Heart left ventricle (tissue), 16 donors: ENCODE measurements at places on chromosomes 12 and 14. TPM values are rescaled to one million over a fixed set of nuclear protein-coding genes. Genes with fewer than 3 reads are reported as not detected.

Gene DNAH10
- total RNA-seq = 0.11 TPM

Gene ATL1
- 1.7 TPM for total RNA-seq

DNA sequence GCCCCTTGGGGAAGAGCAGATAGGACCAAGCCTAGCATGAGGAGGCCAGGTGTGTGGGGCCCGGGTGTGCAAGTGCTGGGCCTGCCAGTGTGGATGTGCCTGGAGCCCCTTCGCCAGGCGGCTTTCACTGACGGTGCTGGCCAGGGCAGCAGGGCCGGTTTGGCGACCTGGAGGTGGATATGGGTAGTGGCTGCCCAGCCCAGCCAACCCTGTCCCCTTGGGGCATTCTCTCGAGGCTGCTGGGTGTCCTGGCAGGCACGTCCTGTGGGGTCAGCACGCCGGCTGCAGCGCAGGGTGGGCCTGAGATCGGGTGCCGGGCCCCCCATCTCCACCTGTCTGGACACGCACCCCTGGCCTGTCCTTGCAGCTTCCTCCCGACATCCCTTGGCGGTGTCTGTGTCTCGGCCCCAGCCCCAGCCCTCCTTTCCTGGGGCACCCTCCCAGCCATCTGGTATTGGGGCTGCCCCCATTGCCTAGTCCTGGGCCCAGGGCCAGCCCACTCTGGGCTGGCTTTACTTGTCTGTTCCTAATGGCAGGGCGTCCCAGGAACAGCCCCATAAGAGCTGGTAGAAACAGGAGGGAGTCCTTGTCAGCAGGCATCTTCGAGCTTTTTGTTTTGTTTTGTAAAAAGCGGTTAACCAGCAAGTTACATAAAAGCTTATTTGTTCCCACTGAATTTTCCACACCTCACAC, 7.2 kb upstream of the CRIP2 start:
- peaks cover 85% of the 10 kb centered on the region for H3K4me1 ChIP-seq
- no peak overlapping the region for H3K4me3 ChIP-seq
- no peaks in the 10 kb centered on the region for H3K27me3 ChIP-seq
- DNase-seq = no peak

GRCh38 chr12:66352197-66352596, 49.9 kb downstream of the HELB start:
- H3K27ac ChIP-seq = no peak overlapping the region
- no peaks in the 10 kb centered on the region for H3K4me1 ChIP-seq
- no peaks in the 10 kb centered on the region for H3K36me3 ChIP-seq
- H3K27me3 ChIP-seq = no peaks in the 10 kb centered on the region
- peak; percentile 53 for DNase-seq
- no peak overlapping the region for H3K4me3 ChIP-seq

- peaks cover 26% of the 10 kb centered on the region for H3K4me1 ChIP-seq
- H3K36me3 ChIP-seq = no peaks in the 10 kb centered on the region
Observed at GRCh38 chr12:118325081-118325480, 47.6 kb downstream of the TAOK3 start.

DNA sequence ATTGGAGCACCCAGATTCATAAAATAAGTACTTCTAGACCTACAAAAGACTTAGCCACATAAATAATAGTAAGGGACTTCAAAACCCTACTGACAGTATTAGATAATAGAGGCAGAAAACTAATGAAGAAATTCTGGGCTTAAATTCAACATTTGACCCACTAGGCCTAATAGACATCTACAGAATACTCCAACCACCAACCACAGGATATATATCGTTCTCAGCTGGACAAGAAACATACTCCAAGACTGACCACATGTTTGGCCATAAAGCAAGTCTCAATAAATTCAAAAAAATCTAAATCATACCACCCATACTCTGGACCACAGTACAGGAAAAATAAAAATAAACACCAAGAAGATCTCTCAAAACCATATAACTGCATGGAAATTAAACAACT, 113.8 kb upstream of the CCDC175 start:
- no peak for DNase-seq
- no peak overlapping the region for H3K4me3 ChIP-seq
- no peak overlapping the region for H3K27ac ChIP-seq
- H3K36me3 ChIP-seq = no peaks in the 10 kb centered on the region

DNA sequence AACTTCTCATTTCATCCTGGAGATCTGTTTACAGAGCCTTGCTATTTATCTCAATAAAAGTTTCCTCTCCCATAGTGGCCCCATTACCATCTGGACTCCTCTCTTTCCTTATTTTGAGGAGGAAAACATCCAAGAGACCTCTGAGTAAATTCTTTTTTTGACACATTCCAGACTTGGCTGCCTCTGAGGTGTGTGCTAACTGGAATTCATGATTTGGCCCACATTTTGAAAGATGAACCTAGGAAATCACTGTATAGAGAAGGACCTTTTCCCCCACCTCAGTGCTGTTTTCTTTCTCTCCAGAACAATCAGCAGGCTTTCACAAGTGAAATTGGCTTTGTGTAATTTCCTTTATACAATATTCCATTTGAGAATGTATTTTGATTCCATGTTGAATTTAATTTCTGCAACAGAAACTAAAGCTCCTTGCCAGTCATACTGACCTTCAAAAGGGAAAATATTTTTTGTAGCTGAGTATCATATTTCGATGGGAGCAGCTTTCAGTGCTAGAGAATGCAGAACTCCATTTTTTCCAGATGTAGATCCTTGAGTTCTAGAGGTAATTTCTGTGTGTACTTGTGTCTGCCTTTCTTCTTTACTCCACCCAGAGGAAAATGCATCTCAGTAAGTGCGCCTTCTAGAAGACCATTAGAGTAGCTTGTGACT, 244.9 kb upstream of the RGS6 start:
- peaks cover 3% of the 10 kb centered on the region for H3K36me3 ChIP-seq
- H3K27me3 ChIP-seq = no peaks in the 10 kb centered on the region
- no peak overlapping the region for H3K4me3 ChIP-seq
- no peaks in the 10 kb centered on the region for H3K4me1 ChIP-seq
- no peak overlapping the region for H3K27ac ChIP-seq

DNA sequence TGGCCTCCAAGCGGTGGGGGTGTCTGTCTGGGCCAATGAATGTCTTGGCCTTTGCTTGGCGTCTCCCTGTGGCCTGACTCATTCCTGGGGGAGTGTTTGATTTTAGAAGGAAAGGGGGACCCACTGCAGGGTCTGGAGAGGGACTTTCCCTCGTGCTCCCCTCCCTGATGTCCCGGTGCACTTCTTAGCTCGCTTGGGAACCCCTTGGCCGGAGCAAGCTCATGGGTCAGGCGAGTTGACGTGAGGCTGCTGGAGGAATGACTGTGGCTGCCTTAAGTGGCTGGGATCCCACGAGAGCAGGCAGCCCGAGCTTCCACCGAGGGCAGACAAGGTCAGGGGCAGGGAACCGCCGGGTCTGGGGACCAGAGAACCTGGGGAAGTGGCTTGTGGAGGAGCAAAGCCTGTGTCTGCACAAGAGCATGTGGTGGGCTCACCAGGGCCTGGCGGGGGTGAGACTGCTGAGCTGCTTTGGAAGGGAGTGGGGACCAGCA, 218.4 kb upstream of the C14orf180 start:
- H3K4me1 ChIP-seq = no peaks in the 10 kb centered on the region
- no peaks in the 10 kb centered on the region for H3K27me3 ChIP-seq
- no peak overlapping the region for H3K4me3 ChIP-seq

DNA sequence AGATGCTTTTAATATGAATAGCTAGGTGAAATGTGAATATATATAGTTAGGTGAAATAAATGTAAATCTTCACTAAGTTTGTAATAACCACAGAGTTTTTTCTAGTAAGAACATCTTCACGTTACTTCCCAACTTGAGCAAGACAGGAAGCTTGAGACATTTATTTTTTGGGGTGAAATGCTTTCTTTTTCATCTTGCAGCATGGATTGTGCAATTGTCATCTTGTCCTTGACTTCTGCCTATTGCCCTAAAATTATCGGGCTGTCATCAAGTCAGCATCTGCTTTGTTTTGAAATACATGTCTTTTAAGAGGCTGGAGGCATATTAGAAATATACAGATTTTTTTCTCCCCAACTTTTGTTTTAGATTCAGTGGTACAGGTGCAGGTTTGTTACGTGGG, 433.9 kb downstream of the PCNX1 start:
- no peaks in the 10 kb centered on the region for H3K36me3 ChIP-seq
- no peaks in the 10 kb centered on the region for H3K4me1 ChIP-seq
- DNase-seq = no peak
- H3K27me3 ChIP-seq = no peaks in the 10 kb centered on the region
- H3K4me3 ChIP-seq = no peak overlapping the region

Gene PTCSC3
- not detected for total RNA-seq

Gene IL23A
- total RNA-seq = not detected

DNA sequence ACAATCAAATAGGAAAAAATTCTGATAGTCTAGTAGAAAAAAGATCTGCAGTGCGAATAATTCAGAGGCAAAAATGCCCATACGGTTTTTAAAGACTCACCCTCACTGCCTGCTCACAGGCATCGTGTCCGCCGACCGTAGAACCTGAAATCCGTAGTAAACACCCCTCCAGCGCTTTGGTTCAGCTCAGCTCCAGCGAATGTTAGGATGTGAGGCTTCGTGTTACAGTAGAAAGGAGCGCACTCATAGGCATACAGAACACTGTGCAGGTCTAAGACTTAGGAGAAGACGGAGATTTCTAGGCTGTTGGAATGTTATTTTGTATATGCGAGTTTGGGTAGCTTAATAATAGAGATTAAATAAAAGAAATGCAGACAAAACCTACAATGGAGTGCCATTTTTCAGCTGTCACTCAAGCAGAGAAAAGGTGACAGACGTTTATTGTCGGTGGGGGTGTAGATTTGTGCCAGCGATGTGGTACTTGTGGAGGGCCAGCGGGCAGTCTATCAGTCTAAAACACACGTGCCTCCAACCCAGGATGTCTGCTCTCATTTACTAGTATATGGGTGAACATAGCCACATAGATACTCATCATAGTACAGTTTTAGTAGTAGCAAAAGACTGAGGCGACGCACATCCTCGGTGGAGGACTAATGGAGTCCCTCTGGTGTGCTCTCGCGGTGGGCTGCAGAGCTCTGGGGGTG, 25.7 kb downstream of the SFSWAP start:
- H3K27ac ChIP-seq = no peak overlapping the region
- no peaks in the 10 kb centered on the region for H3K27me3 ChIP-seq
- DNase-seq = no peak
- H3K4me3 ChIP-seq = no peak overlapping the region
- H3K4me1 ChIP-seq = peaks cover 4% of the 10 kb centered on the region

DNA sequence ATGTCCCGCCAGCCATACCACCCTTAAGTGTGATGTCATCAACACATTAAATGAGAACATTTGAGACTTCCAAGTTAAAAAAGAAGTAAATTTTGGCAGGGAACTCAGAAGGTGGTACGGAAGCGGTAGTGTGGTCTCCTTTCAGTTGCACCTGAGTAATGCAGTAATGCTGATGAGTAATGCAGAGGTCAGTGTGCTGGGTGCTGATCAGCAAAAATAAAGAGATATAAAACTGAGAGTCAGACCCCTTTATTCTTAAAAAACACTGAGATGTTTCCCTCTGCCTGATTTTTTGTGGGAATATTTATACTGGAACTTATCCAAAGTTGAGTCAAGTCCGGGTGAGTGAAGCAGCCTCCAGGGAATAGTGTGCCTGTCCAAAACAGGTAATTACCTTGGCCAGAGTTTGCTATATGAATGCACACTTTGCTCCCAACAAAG, 370.6 kb upstream of the PRICKLE1 start:
- H3K4me1 ChIP-seq = peaks cover 10% of the 10 kb centered on the region
- H3K27ac ChIP-seq = no peak overlapping the region
- DNase-seq = no peak
- H3K27me3 ChIP-seq = no peaks in the 10 kb centered on the region
- H3K4me3 ChIP-seq = no peak overlapping the region

GRCh38 chr12:77392467-77393088, 327.2 kb upstream of the E2F7 start:
- H3K27ac ChIP-seq = no peak overlapping the region
- H3K27me3 ChIP-seq = no peaks in the 10 kb centered on the region
- no peaks in the 10 kb centered on the region for H3K4me1 ChIP-seq
- H3K36me3 ChIP-seq = no peaks in the 10 kb centered on the region
- no peak for DNase-seq

DNA sequence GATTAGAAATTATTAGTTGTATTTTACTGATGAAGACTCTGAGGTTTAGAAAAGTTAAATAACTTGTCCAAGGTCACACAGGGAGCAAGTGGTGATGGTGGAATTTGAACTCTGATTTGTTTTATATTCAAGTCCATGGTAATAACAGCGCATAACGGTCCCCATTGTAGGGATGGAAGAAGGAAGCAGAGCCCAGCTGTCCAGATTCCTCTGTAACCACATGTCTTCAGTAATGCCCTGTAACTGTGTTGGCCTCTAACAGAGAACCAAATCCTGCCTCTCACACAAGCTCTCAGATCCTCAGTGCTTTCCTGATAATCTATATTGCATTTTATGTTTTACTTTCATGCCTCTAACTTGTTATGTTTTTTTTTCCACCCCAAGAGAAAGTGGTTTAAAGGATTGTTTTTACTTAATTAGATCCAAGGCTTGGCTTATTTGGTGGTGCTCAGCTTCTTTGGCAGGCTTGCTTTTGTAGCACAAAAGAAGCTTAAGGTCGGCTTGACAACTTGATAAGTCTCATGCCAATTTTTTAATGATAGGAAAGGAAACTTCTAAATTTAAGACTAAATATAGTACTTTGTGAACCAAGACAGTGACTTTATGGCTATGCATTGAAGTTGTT, 105.1 kb upstream of the SEL1L start:
- H3K4me1 ChIP-seq = no peaks in the 10 kb centered on the region
- no peak for DNase-seq
- no peak overlapping the region for H3K4me3 ChIP-seq
- no peak overlapping the region for H3K27ac ChIP-seq
- no peaks in the 10 kb centered on the region for H3K36me3 ChIP-seq

Gene RBP5
- not detected for total RNA-seq

GRCh38 chr12:131364903-131365820, 345.7 kb upstream of the SFSWAP start:
- no peaks in the 10 kb centered on the region for H3K36me3 ChIP-seq
- no peak overlapping the region for H3K4me3 ChIP-seq
- no peaks in the 10 kb centered on the region for H3K27me3 ChIP-seq
- H3K27ac ChIP-seq = no peak overlapping the region
- no peak for DNase-seq
- no peaks in the 10 kb centered on the region for H3K4me1 ChIP-seq

DNA sequence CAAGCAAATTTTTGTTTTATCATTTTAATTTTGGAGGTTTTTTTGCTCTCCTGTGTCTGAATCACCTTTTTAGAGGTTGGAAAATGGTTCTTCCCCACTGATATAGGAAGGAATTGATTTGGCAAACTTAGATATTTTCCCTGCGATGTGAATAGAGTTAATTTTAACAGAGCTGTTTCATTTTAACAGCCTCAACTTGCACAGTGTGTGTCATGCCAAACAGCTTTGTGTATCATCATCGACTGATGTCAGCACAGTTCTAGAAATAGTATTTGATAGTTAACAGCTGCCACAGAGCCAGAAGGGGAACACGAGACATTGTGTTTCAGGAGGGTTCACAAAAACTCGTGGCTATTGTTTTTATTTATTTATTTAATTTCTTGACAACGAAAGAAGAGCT, 243.1 kb upstream of the FOXN3 start:
- DNase-seq = peak; percentile 51
- H3K27me3 ChIP-seq = no peaks in the 10 kb centered on the region

Gene KLHL33
- 1.00 TPM for total RNA-seq

GRCh38 chr12:29818916-29819623, 35.3 kb upstream of the TMTC1 start:
- H3K27ac ChIP-seq = no peak overlapping the region
- DNase-seq = peak; percentile 69
- H3K27me3 ChIP-seq = no peaks in the 10 kb centered on the region
- peaks cover 3% of the 10 kb centered on the region for H3K4me1 ChIP-seq
- H3K36me3 ChIP-seq = no peaks in the 10 kb centered on the region
- H3K4me3 ChIP-seq = no peak overlapping the region

GRCh38 chr14:76257111-76257803, 105.5 kb downstream of the GPATCH2L start:
- H3K27me3 ChIP-seq = no peaks in the 10 kb centered on the region
- no peaks in the 10 kb centered on the region for H3K4me1 ChIP-seq
- DNase-seq = no peak
- no peaks in the 10 kb centered on the region for H3K36me3 ChIP-seq
- no peak overlapping the region for H3K27ac ChIP-seq
- no peak overlapping the region for H3K4me3 ChIP-seq
